ENCODE measurements at places on chromosomes 7 and 10.

DNA sequence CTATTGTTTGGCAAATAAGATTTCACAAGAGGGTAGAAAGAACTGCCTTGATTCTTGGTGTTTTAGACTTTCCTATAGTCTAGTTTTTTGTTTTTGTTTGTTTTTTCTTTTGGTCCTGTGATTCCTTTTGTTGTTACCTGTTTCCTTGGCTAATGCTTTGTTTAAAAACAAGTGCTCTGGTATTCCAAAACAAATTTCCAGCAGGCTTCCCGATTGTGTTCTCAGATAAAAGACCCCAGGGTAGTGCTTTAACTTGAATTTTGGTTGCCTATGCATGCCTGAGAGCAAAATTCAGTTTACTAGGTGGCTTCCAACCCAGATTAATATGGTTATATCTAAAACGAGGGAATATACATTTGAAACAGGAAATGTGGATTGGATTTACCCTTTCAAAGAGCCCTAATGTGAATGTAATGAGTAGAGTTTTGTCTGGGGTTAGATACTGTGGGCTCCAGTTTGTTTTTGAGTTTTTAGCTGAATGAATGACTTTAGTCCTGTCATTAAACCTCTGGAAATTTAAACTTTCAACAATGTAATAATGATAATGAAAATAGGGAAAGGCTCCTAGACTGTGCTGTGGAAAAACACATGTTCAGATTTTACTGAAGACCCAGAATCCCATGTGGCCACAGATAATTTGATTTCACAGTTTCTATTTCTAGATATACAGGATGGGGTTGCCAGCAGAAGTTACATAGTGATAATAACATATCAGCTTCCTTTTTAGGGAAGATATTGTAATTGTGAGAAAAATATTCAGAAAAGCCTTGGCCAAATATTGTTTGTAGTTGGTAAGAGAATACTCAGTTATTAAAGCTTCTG lies 23.9 kb downstream of the AUTS2 start:
- DNase-seq, result no peak

DNA sequence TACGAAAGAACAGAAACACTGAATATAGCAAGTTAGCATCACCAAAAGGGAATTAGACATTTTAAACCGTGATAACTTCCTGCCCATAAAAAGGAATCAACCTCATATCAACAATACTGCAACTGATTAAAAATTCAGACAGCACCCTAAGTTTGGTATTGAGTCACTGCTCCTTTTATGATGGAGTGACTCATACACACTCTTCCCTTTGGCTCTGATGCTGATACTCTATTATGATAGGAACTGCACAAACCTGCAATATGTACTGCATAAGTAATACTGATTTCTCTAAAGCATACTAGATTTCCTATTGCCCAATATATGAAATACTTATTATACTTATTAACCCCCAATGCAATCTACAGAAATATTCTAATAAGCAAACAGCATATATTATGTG lies 118.7 kb downstream of the PARD3 start:
- DNase-seq, result no peak

DNA sequence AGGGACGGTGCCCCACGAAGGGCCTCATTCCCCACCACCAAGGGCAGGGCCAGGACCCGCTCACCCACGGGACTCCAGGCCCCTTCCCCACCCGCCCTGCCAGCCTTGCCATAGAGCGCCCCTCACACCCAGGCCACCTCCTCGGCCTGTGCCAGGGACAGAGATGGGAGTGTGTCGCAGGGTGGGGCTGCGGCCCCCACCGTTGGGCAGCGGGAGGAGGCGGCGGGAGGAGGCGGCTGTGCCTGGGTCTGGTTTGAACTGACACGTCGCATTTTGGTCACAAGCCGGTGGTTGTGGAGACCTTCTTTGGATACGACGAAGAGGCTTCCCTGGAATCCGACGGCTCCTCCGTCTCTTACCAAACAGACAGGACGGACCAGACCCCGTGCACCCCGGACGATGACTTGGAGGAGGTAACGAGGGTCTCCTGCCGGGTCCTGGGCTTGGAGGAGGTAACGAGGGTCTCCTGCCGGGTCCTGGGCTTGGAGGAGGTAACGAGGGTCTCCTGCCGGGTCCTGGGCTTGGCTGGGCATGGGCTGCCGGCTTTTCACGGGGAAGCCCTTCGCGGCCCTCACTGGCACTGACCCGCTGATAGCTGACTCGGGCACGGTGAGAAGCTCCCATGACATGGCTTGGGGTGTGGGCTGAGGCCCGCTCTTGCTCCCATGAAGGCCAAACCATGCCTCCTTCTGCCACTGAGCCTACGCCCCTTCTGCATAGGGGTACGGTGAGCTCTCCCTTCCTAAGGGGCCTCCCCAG lies 46.4 kb upstream of the DPYSL4 start:
- no peak for DNase-seq

DNA sequence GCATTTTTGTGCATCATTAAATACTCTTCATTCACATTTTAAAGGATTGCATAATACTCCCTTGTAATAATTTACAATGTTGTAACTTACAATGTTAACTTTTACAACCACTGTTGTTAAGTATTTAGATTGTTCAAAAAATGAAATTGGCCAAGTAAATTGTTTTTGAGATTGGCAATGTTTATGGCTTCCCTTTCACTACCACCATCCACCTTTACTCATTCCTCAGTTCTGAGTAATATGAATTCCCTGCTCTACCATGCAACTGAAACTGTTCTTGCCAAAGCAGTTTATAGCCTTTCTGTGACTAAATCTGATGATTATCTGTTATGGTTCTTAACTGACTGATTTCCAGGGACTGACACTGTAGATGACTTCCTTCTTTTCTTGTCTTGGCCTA lies 80.5 kb upstream of the TMEM106B start:
- no peak for DNase-seq

GRCh38 chr10:84946904-84947303 lies 618.5 kb downstream of the CCSER2 start:
- DNase-seq, result no peak

- peak; percentile 12 for DNase-seq
These were observed 23.5 kb upstream of the KBTBD2 start for GRCh38 chr7:32915041-32915536.

DNA sequence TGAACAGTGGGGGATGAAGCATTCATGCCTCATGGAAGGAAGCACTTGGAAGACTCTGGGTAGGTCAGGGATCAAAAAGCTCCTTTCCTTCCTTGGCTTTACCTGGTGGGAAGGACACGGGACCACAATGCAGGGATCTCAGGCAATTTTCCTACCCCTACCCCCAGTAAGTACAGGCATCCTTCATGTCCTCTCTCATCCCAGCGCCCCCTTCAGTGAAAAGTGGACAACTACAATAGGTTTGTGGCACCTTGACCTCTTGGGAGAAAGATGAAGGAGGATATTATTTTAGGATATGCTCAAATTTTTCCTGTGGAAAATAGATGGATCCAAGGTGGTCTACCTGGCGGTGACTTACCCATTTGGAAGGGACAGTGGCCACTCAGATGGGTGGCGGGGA lies 16.5 kb downstream of the AFAP1L2 start:
- no peak for DNase-seq

DNA sequence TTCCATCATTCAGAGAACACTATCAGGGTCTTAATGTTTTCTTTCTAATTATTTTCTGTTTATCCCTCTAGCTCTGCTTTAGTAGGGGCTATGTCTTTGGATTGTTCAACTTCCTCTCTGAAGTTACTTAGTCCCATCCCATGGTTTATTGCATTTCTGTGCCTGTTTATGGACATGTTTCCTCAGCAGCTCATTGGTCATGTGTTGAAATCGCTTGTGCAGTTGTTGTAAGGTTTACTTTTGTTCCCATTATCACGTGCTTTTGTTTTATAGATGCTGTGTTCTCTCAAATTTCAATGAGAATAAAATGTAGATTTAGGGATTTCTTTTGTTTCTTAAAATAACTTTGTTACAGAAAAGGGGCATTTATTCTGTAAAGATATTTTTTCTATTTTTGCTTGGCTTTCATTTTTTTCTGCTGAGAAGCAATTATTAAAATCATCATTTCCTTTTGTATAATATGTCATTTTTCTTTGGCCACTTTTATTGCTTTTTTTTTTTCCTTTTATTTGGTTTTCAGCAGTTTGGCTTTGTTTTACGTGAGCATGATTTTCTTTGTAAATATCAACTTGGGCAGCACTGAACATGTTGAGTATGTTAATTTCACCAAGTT lies 110.9 kb downstream of the CCDC7 start:
- DNase-seq, result no peak

- no peak for DNase-seq
These were observed 26.3 kb upstream of the UTF1 start for GRCh38 chr10:133203652-133204195.

DNA sequence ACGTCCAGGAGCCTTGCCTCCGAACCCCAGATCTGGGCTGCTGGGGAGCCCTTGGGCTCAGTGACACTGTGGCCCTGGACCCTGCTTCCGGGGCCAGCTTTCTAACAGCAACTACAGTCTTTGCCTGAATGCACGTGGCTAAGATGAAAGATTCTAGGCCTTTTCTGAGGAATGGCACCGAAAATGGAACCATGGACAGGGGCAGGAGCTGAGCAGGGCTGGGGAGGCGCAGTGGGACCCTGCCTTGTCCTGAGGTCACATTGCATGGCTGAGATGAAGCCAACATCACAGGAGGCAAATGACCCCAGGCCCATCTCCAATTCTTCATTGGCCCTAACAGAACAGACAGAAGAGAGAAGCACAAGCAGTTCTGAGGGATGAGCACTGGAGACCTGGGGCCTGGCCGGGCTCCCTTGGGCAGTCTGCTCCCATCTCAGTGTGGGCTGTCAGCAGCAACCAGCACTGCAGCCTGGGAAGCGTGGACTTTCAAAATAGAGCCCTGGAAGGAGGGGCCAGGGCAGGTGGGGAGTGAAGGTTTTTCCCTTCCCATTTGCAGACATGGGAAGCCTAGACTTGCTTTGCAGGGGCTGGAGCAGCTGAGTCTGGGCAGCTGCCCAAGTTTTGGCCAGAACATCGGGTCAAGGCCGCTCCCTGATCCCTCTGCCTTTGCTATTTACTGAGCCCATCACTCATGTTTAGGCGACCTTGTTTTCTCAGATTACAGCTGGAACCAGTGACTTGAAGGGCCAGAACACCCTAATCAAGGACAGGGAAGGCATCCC lies 114.4 kb upstream of the TCERG1L start:
- no peak for DNase-seq

DNA sequence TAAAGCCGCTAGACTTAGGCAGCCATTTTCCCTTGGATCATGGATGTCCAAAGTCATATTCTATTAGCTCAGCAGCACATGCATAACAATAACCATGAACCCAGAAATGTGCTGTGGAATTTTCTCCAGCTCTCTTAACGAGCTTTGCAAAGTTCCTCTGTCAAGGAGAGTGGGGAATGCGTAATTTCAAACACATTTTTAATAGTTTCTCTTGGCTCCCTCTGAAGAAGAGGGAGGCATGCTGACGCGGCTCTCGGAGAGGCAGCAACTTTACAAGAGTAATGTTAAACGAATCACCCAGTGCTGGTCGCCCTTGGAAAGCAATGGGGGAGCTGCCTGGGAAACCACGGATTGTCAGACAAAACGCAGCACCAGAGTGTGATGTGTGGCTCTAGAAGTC lies 114.8 kb downstream of the RAB18 start:
- DNase-seq, result no peak

DNA sequence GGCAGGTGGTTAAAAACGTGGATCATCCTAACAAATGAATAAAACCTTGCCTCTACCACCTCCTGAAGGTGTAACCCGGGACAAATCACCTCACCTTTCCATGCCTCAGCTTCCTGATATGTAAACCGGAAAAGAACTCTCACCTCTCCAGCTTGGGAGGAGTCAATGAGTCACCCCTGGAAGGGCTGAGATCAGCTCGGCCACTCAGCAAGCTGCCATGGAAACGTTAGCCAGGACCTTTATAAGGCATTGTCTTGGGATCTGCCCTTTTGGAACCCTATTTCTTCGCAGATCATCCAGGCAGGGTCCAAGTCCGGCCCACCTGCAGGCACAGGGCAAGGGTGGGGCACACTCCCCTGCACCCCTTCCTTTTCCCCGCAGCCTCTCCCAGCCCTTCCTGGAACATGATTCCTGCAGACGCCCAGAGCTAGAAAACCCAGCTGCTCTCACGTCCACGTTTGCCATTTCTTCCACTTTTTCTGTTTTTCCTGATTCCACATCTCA lies 81.6 kb upstream of the PFKP start:
- no peak for DNase-seq

DNA sequence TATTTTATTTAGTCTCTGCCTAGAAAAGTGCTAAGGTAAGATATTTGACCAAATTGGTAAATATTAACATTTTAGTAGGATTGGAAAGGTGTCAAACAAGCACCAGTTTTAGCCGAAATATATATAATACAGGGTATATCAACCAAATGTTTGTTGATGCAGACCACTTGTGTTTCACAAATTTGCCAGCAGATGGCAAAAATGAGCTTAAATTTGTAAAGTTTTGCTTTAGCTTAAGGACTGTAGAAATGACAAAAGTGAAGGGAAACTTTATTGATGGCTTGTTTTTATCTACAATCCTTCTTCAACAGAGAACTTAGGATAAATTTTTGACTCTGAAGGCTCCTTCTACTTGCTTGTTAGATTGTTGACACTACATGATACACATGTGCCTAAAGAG lies 4.8 kb upstream of the POLR1F start:
- DNase-seq, result peak; percentile 45

DNA sequence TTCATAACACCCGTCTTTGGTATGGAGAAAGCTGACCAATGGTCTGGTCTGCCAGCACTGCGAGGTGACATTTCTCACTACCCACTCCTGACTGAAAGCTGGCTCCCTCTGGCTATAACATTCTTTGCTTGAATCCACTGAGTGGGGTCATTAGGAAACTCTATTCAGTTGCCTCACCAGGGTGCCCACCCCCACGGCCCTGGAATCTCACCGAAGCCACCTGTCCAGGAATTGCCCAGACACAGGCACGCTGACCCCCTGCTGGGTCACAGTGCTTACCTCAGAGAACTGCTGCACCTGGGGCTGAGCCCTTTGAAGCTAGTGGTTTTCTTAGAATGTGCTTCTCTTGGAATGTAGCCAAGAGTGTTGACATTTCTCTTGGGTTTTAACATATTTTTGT lies 28.6 kb downstream of the HECW1 start:
- no peak for DNase-seq

DNA sequence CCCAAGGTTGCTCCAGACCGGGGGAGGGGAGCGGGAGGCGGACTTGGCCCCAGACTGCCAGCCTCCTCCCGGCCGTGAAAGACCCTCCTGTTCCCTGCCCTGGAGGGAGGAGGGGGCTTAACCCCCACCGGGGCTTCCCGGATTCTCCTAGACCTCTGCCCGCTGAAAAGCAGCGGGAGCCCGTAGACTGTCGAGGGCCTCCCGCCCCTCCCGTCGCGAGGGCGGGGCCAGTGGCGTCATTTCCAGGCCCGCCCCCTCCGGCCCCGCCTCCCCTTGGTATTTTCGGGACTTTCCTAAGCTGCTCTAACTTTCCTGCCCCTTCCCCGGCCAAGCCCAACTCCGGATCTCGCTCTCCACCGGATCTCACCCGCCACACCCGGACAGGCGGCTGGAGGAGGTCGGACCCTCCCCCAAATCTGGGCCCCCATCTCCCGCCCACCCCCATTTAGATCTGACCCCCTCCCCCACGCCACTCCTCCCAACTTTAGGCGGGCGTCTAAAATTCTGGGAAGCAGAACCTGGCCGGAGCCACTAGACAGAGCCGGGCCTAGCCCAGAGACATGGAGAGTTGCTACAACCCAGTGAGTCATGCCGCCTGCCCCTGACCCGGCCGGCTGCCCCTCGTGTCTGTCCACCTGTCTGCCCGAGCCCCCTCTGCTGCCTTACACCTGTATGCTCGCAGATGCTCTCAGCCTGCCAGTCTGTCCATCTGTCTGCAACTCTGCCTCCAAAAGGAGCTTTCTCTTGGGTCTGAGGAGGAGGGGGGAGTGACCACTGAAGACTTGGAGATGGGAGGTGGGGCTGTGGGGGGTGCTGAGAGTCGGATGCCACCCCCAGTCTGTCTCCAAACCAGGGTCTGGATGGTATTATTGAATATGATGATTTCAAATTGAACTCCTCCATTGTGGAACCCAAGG lies at the start of gene NFKB2:
Gene NFKB2 (plus strand): TSS at position 306 of the 917 bp plus-strand sequence. CDS start 255 bp downstream, at position 561.
- DNase-seq, result peak; percentile 92
